ENCODE measurements at places on chromosomes 1 and 21.

DNA sequence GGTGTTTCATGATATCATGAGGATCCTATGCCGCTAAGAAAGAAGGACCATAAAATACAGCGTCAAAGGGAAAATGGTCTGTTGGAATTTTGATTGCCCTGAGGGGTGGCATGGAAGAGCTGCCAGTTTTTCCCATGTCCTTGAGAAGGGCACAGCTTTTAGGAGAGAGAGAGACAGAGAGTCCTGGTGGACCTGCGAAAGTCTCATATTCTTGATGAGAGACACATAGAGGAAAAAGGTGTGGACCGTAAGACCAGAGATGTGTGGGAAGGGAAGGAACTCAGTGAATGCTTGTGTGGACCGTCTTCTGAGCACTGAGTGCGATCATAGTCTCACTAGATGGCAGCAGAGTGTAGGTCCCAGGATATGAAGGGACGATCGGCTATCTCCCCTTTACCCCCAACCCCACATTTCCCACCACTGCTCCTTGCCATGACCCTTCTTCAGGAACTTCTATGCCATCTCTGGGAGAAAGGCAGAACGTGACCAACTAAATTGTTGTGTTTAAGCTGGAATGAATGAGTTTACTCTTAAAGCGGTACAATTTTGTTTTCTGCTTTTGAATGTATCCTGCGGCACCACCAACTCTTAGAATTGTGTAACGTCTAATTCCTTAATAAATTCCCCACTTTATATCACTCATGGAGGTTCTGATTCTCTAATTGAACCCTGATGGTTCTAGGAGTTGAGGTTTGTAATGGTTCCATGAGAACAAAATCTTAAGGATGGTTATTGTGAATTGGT lies 117.7 kb downstream of the CTH start:
- no peak for DNase-seq

GRCh38 chr1:211340622-211341507 lies 14.2 kb downstream of the TRAF5 start:
- no peak for DNase-seq

- no peak for DNase-seq
These were observed 8.0 kb downstream of the SDHB start for GRCh38 chr1:17045634-17046333.

DNA sequence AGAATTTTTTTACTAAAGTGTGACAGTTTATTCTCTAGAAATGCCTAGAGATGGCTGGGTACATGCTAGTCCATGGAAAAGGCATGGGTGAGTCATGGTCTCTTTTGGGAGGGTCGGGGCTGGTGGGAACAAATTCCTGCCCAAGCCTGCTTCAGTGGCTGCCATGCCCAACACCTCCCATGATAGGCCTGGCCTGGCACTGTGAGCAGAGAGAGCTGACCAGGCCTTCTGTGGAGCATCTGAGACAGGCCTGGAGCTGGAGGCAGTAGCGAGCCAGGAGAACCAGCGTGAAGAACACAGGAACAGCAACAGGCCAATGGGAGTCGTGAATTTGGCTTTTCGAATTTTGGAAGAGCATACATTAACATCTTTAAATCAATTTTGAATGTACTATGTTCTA lies 209.2 kb downstream of the SDCCAG8 start:
- no peak for DNase-seq

DNA sequence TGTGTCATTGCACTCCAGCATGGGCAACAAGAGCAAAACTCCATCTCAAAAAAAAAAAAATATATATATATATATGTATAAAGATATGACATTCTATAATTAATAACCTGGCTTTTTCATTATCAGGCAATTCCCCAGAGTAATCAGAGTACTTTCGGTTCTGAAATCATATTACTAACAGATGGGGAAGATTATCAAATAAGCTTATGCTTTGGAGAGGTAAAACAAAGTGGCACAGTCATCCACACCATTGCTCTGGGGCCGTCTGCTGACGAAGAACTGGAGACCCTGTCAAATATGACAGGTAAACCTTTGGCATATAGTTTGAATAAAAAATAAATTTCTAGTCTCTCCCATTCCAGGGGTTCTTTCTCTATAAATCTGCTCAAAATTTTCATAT lies 58.5 kb upstream of the SH3GLB1 start:
- DNase-seq: no peak

GRCh38 chr1:41417746-41418145 lies 56.5 kb downstream of the FOXO6 start:
- no peak for DNase-seq

GRCh38 chr1:8107897-8108296 lies 81.8 kb upstream of the ERRFI1 start:
- DNase-seq: no peak

- DNase-seq: no peak
These were observed 51.4 kb downstream of the EVA1C start for GRCh38 chr21:32463889-32464300.

DNA sequence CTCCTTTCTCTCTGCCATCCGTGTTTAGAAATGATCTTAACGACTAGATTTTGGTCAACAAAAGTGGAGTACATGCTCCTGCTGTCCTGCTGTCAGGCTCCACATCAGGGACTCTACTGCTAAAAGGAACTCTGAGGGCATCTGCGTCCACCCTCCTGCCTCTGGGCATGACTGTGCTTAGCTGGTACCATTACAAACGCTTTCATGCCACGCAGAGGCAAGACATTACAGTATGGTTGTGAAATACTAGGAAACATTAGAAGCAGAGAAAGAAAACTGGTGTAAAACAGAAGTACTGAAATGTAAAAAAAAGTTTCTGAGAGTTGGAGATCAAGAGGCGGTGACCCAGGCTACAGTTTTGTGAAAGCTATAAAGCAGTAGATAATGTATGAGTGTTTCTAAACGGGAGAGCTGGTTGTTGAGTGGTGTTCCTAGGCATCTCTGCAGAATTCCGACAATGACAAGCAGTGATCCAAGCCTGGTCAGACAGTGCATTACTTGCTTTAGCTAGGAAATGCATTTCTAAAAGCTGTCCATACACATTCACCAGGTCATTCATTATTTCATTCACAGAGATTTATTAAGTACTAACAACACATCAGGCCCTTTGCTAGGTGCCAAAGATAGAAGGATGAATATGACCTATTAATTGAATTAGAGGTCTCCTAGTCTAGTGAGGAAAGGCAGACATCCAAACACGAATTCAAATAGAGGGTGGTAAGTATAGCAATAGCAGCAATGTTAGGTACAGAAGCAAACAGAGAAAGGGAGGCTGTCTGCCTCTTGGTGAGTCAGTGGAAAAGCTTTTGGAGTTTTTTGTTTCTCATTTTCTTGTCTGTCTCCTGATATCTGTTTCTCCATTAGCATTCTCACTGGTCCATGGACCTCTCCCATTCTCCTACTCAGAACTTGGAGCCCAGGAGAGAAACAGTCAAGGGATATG lies 401.9 kb downstream of the LMO4 start:
- DNase-seq: no peak

GRCh38 chr1:168509875-168510791 lies 33.7 kb downstream of the XCL2 start:
- DNase-seq: no peak

GRCh38 chr1:116168277-116169032 lies 57.3 kb downstream of the MAB21L3 start:
- peak; percentile 76 for DNase-seq

GRCh38 chr1:107362468-107363140 lies 221.8 kb downstream of the NTNG1 start:
- no peak for DNase-seq

DNA sequence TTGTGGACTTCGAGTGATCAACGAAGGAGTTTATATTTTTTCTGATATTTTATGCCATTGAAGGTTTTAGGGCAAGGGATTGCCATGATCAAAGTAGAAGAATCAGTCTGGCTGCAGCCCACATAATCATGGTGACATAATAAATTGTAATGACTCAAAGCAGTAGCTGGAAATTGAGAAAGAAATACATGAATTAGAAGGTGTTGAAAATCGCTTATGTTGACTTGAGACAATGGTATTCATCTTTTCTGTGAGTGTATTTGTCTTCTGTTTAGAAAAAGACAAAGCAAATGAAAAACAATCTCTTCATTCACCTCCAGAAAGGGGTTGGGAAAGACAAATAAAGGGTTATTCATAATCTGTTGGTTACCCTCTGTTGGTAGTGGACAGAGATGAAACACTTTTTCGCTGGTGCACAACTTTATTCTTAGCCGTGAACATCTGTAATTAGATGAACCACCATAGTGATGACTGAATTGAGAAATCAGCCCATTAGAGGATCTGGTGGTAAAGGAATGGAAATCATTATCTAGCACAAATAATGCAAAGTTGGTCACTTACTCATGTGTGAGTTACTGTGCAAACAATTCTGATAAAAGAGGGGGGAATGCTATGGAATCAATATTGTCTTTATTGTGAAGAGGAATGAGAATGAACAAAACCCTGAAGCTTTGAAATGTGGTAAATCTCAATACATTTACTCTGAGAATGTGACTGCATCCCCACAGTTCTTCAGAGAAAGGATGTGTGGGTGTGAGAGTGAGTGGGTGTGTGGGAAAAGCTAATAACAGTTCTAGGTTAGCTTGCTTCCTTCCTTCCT lies 121.8 kb downstream of the NTNG1 start:
- no peak for DNase-seq

GRCh38 chr1:205528446-205528886 lies 24.0 kb downstream of the CDK18 start:
- no peak for DNase-seq

DNA sequence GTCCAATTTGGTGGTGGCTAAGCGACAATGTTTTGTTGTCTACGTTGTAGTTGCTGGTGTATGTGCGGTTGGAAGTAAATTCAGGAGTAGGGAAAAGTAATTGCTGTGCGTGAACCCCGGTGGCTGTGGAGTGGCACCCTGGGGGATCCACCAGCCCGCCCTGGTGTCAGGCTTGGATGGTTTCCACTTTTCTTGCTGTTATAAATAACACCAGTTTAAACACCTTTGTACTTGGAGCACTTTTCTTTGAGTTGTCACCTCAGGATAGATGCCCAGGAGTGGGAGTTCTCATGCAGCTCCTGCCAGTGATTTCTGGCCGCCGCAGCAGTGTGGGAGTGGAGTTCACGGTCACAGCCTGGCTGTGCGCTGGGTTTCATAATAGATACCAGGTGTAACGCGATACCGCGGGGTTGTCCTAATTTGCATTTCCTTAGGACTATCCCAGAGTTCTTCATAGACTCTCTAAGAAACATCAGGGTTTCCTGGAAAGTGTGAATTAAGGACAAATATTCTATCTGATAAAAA lies 12.8 kb upstream of the TMEM200B start:
- no peak for DNase-seq

DNA sequence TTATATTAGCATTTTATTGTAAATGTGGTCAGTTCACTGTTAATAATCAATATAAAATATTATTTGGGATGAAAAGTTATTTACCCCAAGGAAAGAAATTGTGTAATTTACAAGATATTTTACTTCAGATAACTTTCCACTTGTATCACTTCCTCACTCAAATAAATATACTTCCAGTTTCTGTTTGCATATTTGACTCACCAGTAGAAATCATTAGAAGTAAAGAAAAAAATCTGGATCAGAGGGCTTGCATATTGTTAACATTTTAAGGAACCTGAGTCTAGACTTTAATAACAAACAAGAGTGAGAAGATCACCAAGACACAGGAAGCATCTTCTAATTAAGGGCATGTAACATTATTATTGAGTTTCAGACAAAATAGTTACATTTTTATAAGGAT lies 347 bp upstream of the KRTAP20-4 start:
- DNase-seq: no peak

DNA sequence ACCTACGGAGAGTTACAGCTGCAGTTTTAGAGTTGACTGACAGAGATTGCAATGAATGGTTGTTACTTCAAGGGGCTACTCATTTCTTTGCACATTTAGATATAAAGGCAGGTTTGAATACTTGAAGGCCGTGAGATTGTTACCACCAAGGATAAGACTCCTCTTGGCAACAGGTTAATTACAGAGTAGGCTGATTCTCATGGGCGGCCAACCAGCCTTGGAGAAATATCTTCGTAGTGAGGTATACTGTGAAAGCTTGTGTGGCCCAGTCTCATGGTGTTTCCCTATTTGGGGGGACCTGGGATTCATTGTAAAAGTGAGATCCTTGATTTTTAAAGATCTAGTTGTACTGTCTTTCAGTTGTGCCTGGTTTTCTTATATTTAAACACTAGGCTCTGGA lies 103.2 kb upstream of the OLFM3 start:
- DNase-seq: no peak

GRCh38 chr1:53024117-53024516 lies 37.9 kb upstream of the PODN start:
- no peak for DNase-seq

DNA sequence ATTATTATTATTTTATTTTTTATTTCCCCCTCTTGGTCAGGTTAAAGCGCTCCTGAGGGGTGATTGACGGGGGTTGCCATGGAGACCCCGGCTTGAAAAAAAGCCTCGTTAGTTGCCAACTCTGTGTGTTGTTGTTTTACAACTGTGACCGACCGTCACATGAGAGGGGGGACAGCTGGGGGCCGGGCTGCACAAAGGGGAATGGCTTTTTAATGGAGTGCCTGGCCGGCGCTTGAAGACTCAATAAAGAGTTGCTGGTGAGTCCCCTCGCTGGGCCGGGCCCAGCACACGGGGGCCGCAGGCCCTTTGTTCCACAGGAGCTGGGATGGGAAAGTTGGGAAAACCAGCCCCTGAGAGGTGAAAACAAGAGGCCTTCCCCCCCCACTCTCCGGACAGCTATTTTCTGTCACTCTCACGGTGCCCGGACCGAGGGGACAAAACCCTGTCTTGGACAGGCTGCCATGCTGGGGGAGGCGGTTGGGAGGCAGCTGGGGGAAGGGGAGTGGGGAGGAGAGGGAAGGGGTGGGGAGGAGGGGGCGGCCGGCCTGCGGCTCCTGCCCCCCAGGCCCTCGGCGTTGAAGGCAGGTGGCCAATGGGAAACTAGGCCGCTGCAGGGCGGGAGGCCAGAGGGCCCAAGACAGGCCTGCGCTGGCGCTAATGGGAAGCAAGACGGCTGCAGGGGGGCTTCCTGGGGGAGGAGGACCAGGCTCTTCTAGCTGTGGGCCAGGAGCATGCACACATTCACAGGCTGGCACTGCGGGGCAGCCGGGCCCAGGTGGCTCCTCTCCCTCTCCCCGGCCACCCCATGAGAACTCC lies 67.6 kb downstream of the CASZ1 start:
- no peak for DNase-seq

GRCh38 chr1:228463559-228464455 lies 23.4 kb upstream of the RNF187 start:
- DNase-seq: peak; percentile 95

- DNase-seq: peak; percentile 41
These were observed 4.2 kb downstream of the TFAP2E start for GRCh38 chr1:35577071-35577998.

DNA sequence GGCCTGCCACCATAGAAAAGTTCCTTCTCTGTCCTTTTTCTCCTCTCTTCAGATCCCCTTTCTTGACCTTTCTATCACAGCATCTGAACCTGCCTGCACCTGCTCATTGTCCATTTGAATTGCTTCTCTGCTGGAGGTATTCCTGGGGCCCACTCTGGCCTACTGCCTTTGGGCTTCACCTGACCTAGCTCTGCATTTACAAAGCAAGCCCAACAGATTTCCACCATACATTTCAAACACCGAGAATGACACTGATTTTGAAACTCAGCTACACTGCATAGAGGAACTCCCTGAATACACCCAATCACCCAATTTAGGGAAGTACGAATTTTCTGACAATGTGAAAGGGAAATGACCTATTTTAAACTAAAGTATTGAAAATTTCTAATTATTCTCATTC lies 284.5 kb upstream of the USP25 start:
- no peak for DNase-seq
